Cortex of kidney (tissue), 1 donor: ENCODE measurements at places on chromosomes 3 and 15.

DNA sequence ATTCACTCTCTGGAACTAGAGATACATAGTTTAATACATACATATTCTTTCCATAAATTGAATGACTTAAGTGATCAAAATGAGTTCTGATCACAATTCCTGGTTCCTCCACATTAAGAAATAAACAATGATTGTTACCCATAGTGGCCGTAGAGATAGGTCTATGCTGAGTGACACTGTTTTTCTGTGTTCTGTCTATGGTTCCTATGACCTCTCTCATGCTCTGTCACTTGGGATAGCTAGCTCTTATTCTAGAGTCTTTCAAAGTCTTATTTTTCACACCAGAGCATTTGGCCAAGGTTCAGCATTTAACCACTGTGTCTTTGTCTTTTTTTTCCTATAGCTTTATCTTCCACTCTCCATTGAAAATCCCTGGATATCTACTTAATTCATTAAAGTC is 132.4 kb downstream of the GOLGA6L6 start:
- DNase-seq = no peak

DNA sequence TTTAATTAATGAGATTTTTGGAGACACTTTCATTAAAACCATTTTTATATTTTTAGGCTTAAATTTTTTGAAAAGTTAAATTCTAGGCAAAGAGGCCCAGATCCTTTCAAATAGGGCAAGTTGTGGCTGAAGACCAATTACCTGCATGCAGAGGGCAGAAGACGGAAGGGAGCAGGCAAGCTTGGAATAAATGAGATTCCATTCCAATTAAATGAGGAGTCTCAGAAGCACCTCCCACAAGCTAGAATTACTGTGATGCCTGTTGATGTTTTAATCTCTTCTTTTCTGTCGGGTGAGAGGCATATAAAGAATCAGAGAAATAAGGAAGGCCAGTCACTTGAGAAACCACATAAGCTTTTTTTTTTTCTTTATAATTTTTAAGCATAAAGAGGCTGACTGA is 46.8 kb downstream of the KBTBD8 start:
- DNase-seq = no peak

DNA sequence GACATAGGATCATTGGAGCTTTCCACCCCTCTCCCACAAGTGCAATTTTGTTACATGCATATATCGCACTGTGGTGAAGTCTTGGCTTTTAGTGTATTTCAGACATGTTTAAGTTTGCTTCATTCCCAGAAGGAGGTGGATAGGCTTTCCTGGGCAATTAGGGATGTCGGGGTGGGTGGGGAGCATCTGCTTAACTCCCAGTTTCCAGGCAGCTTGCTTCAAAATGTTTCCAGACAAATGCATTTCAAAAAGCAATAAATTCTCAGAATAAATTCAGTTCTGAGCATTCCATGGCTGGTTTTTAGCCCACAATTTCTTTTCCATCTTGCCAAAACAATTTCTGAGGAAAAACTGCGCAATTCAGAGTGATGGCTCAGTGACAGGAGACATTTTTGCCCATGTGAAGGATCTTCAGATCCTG is 227.7 kb upstream of the ZPLD1 start:
- DNase-seq = no peak

- DNase-seq = no peak
Observed at GRCh38 chr15:81410318-81410753, 36.3 kb upstream of the TMC3 start.

DNA sequence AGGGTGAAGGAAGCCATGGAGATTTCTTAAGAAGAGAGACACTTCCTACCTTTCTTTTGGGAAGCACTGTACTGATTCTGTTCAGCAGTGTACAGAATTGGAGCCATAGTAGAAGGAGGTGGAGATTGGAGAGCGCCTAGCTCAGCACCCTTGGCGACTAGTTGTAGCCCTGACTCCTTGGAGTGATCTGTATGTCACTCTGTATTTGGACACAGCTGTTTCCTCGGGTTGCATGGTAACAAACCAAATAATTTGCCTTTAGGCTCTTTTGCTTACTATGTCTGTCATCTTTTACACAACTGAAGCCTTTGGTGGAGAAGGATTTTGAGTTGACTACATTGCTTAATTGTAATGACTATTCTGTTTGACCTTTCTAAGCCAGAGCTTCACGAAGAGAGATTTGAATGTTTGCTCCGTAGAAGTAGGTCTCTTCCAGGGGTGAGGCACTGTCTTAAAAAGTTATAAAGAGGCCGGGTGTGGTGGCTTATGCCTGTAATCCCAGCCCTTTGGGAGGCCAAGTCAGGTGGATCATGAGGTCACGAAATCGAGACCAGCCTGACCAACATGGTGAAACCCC is 77.1 kb downstream of the AKAP13 start:
- DNase-seq = no peak
